ENCODE measurements at places on chromosomes 11 and 22.
A peak's percentile ranks its signal among the peaks of the same experiment; 100 is the strongest.

DNA sequence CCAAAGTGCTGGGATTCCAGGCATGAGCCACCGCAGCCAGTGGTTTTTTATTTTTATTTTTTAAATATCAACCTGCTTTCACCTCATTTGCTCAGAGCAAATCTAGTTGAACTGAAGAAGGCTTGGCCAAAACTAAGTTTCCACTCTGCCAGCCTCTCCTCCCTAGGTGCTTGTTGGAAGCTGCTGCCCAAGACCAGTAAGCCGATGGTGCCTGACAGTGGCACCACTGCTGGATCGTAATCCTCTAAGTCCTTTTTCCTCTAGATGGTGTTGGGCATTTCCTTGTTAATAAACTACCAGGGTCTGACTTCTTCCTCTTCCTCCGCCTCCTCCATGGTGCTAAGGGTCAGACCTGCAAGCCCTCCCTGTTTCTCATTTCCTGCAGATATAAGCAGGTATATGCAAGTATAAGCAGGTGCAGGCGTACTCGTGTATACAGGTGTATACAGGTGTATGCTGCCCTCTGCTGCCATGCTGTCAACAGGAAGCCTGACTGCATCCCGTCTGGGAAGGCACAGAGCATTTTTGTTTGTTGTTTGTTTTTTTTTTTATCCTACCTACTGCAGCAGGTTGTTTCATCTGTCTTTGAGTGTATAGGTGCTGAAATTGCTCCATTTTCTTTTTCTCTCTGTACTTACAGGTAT, 1.6 kb downstream of the NADSYN1 start:
- peak; percentile 39 for DNase-seq

- DNase-seq = no peak
Measured at GRCh38 chr22:24968066-24968561, 15.6 kb downstream of the KIAA1671 start.

GRCh38 chr11:94418123-94418765, 17.0 kb upstream of the GPR83 start:
- DNase-seq = no peak

- no peak for DNase-seq
Measured at GRCh38 chr22:35218079-35218478, 39.2 kb upstream of the HMGXB4 start.

DNA sequence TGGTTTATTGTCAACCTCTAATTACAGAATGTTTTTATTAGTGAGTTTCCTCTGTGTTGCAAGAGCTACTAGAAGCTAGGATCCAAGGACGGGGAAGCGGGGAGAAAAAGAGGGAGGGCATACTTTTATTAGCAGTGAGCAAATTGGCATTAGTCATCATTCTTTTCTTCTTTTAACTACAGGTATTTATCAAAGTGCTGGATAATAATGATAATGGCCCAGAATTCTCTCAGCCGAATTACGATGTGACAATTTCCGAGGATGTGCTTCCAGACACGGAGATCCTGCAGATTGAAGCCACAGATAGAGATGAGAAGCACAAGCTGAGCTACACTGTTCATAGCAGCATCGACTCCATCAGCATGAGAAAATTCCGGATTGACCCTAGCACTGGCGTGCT, 179.7 kb upstream of the MTNR1B start:
- DNase-seq = no peak

DNA sequence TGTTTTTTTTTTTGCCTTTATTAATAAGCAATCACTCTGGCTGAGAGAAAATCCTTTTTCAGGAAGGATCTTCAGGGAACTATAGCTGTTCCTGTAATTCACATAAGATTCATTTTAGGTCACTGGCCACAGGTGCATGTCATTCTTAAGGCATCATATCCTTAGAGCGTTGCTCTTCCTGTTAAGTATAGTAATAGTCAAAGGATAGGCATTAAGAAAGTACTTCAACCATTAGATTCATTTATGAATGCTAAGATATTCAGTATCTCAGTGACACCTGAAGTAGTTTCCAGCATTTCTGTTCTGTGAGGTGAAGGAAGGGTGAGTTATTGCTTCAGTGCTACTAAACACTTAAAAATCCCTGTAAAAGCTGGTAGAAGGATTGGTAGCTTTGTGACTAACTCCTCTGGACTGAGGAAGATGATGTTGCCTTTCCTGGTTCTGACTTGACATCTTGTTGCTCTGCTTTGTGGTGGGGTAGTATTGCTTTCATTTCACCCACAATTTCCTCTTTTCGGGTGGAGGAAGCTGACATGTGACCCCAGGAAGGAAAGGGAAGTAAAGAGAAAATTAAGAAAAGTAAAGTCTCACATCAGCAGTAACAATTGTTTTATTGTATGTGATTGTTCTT, 34.7 kb downstream of the RNF169 start:
- no peak for DNase-seq

- no peak for DNase-seq
Measured at GRCh38 chr11:60835534-60835846, 6.4 kb upstream of the CCDC86 start.

DNA sequence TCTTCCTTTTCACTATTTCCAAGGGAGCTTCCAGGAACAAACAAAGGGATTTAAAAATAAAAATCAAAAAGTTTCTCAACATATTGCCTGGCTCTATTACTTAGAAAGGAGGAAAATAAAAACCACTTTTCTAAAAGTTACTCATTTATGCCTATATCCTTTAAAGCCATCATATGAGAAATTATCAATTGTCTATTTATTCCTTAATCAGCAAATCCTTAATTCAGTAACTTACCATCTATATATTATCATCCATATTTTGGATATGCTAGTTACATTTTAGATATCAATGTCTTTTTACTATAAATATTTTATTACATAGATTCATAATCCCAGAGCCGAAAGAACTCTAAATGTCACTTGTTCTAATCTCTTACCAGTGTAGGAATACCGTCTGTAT, 481.5 kb upstream of the ANO5 start:
- DNase-seq = no peak

DNA sequence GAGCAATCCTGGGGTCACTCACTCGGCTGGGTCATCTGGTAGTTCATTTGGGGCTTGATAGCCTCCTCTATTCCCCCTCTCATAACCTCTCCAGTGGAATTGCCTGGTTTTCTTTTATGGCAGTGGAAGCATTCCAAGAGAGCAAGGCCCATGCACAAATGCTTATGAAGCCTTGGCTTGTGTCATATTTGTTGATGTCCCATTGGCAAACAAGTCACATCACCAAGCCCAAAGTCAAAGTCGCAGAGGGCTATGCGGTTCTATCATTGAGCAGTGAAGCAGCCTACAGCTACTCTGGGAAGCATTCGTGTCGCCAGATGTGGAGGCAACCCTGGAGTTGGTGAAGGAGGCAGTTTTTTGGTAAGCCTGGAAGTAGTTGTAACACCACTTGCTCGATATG, 12.3 kb downstream of the KCTD14 start:
- no peak for DNase-seq

DNA sequence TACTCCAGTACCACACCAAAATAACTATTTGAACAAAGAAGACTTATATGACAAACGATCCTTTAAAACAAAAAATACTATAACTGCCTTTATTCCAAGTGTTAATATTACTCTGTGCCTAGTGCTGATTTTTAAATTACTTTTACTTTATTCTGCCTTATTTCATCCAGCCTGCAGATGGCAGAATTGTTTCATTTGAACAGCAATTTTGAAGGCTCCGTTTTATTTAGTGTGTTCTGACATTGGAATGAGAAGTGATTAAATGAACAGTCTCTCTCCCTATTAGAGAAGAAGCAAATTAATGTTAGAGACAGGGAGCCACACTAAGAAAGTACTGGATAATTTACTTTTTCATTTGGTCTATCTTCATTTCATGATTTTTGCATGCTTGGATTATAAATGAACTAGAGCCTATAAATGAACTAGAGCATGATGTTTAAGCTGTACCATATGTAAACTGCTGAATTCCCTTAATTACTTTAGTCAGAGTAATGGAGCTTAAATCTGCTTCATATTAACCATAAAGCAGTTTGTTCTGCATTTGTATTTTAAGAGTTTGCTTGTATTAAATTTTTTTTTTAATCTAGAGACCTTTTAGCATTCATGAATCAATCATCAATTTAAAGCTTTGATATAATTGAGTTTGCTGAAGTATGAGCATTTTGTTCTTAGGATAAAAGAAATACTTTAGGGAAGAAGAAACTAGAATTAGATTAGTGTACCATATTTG, 9.8 kb downstream of the PDHX start:
- DNase-seq = no peak

GRCh38 chr11:31824879-31825837, 14.0 kb upstream of the PAX6 start:
- no peak for DNase-seq

DNA sequence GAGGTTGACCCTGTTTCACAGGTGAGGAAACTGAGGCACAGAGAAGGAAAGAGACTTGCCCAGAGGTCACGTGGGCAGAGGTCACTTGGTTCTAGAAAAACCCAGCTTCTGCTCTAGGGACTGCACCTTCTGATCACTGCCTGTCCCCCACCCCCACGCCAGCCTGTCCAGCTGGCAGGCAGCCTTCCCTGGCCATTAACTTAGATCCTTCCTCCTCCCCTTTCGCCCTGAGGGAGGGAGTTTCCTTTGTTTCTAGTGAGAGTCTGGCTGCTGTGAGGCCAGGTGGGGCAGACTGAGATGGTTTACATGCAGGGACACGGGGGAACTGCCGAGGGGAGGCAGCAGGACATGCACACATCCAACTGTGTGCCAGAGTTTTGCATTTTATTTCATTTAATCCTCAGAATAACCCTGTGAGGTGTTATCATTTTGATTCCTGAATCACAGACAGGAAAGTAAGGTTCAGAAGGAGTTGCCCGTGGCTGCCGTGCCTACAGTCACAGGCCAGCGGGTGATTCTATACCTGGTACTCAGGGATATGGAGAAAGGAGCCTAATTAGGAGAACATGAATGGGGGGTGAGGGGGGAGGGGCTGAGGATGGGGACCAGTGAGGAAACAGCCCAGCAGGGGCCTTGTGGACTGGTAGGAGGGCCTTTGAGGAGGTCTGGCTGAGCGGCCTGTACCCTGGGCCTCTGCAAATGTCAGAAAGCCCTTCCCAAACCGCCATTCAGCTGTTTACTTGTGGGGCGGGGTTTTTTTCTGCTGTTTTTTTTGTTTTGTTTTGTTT, 3.4 kb downstream of the FAM83F start:
- no peak for DNase-seq

DNA sequence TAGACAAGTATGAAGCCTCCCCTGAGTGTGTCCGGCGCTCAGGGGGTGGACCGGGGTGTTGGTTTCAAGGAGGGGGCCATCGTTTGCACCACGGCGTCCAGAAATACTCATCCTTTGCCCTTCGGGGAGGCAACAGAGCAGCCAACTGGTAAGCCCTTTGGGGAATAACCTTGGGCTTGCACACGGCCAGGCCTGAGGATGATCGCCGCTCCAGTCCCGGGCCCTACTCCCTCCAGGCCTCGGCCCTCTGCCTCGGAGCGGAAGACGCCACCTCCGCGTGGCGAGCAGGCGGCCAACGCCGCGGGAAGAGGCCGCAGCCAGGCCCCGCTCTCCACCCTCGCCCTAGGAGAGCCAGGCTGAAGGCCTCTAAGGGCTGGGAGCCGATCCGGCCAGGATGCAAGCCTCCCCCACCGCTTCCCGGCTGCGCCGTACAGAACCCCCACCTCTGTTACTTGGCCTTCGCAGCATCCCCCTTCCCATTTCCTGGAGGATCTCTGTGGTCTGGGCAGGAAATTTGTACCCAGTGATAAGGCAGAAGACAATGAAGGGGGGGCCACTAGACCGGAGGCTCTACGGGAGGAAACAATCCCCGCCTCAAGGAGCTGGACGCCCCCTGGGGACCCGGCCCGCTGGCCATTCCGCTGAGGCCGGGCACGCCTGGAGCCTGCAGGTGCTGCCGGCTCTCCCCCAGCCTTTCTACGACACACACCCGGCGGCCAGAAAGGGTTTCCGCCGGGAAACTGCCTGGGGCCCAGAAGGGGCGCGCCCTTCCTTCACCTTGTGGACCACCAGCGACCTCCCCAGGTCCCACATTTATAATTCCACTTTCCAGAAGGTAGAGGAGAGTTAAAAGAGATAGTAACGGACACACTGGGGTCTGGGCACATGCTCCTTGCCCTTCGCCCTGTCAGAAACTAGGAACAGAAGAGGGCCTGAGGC, 2.6 kb downstream of the ESAM start:
- DNase-seq = no peak

DNA sequence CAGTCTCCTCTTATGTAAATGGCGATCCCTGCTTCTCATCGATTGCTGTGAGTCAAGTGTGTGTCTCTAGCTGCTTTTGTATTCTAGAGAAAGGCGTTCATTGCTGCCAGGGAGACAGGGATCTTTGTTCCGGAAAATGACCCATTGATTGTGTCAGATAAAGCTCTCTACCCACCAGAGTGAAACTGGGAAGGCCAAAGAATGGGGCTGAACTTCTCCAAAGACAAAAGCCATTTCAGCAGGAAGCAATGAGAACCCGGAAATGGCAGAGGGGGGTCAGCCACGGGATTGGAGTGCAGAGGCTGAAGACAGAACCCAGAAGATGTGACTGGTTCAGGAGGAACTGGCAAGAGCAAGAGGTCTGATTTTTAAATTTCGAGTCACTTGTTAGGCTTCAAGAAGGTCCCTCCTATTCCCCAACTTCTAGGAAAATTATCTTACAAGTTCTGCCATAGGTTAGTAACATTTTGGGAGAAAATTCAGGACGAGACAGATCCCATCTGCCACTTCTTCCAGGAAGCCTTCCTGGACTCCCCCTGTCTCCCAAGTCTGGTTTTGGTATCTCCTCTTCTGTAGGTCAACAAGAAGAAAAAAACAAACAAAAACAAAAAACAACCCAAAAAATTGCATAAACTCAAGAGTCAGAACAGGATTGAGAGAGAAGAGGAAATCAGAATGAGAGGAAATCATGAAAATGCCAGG, 110.6 kb downstream of the NECTIN1 start:
- DNase-seq = no peak

DNA sequence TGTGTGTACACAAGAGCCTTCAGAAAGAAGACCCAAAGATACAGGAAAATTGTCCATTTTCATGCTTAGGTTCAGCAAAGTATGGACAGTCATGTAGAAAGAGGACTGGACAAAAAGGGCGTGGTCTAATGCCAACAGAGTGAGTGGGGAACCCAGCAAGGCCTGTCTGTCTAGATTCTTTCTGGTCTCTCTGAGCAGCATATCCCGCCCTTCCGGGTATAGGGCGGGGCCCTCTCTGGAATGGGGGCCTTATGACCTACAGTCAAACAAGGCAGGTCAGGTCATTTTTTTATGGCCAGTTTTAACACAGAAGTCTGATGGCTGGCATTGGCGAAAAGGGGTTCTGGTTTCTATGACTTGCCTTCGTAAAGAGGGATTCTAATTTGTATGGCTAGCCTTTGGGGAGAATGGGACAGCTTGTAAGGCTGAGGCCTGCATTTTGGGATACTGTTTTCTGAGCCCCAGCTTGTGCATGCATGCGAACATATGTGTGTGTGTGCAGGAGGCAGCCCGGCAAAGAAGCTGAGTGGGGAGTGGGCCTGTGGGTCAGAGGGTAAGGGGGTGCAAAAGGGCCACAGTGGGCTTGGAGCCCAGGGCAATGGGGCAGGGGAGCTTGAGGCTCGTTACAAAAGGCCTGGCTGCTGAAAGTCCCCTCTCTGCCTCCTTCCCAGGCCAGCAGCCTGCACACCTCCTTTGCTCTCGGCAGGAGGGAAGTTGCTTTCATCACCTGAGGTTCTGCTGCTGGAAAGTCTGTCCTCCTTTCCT, 130.5 kb upstream of the B3GAT1 start:
- no peak for DNase-seq

- no peak for DNase-seq
Measured at GRCh38 chr11:34749666-34750659, 129.1 kb downstream of the EHF start.

Measured in T follicular helper cell (primary cell).